Stimulated activated CD8-positive, alpha-beta memory T cell treated with anti-CD3 and anti-CD28 coated beads, Interleukin-15, amount 100 ng/mL, for 4 hours (primary cell): ENCODE measurements at places on chromosomes 6 and 20.

GRCh38 chr6:63492476-63492875, 79.8 kb upstream of the LOC128125822 start:
- no peak for DNase-seq

GRCh38 chr6:159821726-159822125, 21.6 kb downstream of the PNLDC1 start:
- DNase-seq = no peak

DNA sequence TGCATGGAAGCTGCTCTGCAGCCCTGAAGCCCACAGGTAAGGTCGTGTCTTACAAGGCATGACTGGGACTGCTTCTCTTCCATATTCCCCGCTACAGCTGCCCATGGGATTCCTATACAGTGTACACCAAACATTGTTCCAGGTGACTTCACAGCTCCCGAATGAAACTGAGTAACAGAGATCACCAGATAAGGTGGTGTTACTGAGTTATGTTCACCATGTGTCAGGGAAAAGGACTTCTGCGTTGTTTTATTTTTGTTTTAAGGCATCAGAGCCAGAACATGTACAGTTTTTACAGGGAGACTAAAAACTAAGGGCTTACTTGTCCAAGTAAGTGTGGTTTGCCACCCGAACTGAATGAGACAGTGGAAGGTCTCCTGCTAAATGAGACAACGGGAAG, 138.3 kb downstream of the CD83 start:
- DNase-seq = no peak

- DNase-seq = no peak
These were observed 107.1 kb downstream of the UBE3D start for GRCh38 chr6:82958551-82958950.

- DNase-seq = no peak
These were observed 71.2 kb upstream of the PTPN1 start for GRCh38 chr20:50438986-50439407.

DNA sequence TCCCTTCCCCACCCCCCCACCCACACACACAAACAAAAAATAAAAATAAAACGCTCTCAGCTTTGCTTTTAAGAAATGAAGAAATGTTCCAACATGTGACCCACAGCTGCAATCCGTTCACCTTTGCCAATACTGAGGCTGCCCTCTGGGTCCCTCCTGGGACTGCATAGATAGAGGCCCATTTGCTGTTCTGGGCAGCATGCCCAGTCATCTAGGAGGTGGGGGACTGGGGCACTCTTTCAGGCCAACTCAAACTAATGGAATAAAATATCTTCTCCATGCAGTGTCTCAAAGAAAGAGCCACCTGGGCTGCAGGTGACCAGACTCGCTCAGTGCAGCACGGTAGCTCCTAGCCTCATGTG, 79.9 kb downstream of the SLC22A3 start:
- DNase-seq = no peak

GRCh38 chr20:46035253-46035652, 6.2 kb downstream of the SLC12A5 start:
- DNase-seq = no peak

DNA sequence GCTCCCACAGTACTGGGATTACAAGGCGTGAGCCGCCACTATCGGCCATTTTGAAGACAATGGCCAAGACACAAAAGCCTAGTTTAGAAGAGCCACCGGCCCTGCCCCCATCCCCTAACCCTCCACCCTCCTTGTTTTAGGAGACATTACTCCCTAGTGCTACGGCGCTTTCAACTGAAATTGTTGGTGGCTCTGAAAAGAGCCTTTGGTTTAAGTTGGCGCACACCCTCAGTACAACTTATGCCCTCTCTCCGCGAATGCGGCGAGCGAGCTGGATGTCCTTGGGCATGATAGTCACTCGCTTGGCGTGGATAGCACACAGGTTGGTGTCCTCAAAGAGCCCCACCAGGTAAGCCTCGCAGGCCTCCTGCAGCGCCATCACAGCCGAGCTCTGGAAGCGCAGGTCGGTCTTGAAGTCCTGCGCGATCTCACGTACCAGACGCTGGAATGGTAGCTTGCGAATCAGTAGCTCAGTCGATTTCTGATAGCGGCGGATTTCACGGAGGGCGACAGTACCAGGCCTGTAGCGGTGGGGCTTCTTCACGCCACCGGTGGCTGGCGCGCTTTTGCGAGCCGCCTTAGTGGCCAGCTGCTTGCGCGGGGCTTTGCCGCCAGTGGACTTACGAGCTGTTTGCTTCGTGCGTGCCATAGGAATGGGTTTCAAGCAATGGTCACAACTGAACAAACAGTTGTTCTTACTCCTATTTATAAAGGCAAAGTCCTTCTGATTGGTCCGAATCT, 114.9 kb upstream of the BTN3A2 start:
- peak; percentile 41 for DNase-seq

DNA sequence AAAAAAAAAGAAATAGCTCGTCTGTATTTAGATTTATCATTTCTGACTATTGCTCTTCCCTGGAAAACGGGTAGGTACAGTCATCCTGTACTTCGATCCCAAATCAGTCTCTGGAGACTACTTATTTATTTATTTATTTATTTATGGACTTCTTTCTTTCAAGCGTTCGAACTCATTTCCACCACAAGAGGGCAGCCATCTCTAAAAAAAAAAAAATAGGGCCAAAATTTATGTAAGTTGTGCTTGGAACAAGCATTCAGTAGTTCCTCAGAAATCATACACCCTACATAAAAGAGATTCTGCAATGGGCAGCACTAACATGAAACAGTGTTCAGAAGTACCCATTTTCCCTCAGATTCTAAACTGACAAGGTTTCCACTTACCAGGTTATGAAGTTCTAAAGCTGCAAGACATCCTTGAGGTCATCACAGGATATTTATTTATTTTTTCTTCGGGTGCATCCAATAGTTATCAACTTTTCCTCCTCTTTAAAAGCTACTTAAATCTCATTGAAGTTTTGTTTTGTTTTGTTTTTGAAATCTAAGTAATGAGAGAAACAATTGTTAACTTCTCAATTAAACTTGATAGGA, 1.9 kb upstream of the BMP2 start:
- DNase-seq = no peak

DNA sequence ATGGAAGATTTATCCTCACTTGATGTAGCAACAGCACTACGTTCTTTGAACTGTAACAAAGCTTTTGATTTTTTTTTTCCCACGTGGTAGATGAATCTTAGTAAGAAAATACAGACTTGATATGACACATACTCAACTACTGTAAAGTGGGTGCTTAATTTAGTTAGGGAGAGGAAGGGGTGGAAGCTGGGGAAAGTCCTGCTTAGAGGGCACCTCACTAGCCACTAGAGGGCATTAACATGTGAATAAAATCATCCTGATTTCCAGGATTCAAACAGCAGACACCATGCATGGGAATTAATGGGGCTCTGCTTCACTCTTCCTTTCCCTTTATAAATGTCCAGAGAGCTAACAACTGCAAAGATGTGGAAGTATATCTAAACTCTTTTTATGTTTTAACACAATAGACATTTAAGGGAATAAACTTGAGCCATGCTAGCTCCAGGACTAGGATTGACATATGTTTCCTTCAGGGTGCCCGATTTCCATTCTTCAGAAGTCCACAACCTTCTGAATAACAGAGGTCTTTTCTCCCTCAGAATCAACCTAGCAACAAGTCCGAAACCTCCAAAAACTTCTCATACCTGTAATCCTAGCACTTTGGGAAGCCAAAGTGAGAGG, 250.1 kb downstream of the ATXN1 start:
- DNase-seq = no peak

GRCh38 chr6:166643891-166644590, 17.0 kb upstream of the RPS6KA2 start:
- DNase-seq = no peak

GRCh38 chr6:37972994-37973757, 153.6 kb downstream of the ZFAND3 start:
- no peak for DNase-seq

DNA sequence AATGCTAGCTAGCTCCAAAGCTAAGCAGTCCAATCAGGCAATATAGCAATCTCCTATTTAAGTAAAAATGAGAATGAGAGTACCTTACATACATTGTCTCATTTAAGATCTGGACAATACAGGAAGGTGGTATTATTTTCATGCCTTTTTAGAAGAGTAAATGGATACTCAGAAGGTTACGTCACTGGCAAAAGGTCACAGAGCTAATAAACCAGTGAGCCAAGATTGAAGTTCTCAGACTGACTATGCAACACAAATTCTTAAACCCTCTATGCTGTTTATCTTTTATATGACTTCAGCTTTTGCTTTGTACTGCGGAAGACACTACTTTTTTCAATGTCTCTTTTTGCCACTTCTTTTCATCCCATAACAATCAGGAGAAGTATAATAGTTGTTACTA, 135.2 kb upstream of the PRL start:
- DNase-seq = no peak

DNA sequence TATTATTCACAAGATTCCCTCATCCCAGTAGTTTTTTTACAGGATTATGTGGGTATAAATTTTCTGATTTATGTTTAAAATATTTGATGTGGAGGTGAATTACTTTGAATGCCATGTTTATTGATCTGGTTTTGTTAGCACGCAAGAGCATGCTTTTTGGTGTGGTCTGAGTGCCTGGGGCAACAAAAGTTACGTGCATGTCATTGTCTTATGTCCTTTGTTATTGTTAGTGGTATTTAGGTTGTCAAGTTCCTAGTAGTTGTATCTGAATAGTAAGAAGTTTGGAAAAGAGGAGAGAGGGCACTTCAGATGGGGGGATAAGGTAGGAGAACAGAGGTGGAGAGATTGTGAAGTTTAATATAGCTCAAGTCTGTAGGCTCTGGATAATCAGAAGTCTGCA, 95.0 kb downstream of the ATRN start:
- no peak for DNase-seq

- DNase-seq = no peak
These were observed 99.3 kb downstream of the RPP40 start for GRCh38 chr6:4904461-4905025.

DNA sequence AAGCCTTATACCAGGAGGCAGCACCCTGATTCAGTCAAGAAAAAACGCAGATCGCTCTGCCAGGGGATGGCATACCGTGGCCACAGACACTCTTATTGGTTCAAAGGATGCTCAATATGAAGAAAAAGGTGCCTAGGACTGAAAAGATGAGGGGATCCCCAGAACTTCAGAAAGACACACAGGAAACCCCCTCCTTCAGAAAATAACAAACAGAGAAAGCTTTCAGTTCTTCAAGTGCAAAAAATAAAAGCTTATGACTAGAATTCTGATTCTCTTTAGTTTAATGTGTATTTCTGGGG, 17.7 kb upstream of the MYB start:
- DNase-seq = peak; percentile 8

- no peak for DNase-seq
These were observed 17.8 kb downstream of the DACT2 start for GRCh38 chr6:168301648-168302398.
